NCI-H1694 (cell line): ENCODE measurements at places on chromosomes 1 and 21.

DNA sequence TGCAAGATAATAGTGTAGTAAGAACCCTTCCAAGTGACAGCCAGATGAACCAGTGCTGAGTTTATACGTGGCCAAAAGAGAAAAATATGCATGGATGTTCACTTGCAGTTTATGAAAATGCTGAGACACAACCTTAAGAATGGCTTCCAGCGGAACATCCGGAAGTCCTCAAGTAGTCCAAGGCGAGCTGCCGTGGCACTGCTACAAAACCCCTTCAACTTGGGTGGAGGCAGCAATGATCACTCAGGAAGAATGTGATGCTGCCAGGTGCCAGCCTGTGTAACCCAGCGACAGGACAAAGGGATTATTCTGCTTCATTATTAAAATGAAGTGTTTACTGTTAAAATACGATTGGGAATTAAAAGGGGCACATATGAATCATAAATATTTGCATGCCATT, 179.6 kb downstream of the RUNX1 start:
- no peak for DNase-seq

- DNase-seq: no peak
Measured at GRCh38 chr21:41425954-41426675, at the start of gene MX1. Gene MX1 (plus strand): TSS chr21:41426239. CDS start chr21:41432071, 5,832 bp downstream.

GRCh38 chr1:217079584-217079983, 356.4 kb upstream of the ESRRG start:
- DNase-seq: no peak

DNA sequence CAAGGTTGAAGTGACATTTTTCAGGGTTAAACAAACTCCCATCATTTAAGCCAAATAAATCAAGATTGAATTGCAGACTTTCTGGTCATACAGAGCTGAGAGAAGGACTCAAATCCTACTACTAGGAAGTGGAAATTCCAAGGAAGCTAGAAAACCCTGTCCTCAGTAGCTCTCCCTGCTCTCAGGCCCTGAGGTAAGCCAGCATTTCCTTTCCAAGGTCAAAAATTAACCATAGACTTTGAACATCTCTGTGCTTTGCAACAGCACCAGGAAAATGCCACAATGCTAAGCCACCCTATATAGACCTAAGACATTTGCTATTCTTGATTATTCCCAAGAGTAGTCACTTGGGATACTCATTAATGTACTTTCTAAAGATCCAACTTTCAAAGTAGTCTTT, 45.1 kb downstream of the LUZP1 start:
- no peak for DNase-seq

GRCh38 chr1:193614817-193615216, 428.4 kb upstream of the B3GALT2 start:
- DNase-seq: no peak

DNA sequence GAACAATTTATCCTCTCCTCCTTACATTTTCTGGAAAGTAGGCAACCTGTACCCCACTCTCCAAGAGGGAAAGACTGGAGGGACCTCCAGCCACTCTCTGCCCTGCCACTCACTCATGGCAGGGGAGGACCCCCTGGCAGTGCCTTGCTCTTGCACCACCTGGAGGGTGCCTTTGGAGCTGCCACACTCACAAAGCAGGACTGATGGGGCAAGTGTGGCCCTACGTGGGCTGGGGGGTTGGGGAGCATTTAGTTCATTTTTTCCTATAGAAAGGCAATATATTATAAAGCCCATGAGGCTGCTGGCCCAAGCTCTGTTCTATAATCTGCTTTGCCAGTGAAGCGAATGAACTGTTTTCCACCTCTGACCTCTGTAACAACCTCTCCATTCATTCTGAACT, 50.3 kb downstream of the GPR161 start:
- no peak for DNase-seq

- peak; percentile 67 for DNase-seq
Measured at GRCh38 chr1:84936116-84936810, 43.3 kb upstream of the LPAR3 start.

DNA sequence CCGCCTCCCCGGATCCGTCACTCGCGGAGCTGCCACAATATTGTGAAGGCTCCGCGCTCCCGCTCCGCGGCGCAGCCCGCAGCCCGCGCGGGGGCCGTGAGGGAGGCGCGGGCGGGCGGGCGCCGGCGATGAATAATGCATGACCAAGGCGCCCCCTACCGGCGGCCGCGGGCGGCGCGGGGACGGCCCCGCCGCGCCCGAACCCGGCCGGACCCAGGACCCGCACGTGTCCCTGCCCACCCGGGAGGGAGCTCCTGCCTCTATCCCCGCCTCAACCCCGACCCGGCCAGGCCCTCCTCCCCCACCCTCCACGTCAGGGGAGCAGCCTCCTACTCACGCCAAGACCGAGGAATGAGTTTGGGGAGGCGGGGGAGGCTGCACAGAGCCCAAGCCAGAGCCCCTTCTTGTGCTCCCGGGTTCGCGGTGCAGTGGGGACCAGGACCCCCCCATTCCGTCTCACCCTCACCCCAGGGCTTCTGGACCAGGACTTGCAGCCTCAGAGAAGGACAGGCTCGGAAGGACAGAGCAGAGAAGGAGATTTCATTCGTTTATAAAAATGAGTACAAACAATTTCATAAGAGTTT, 70.8 kb upstream of the CASZ1 start:
- no peak for DNase-seq

DNA sequence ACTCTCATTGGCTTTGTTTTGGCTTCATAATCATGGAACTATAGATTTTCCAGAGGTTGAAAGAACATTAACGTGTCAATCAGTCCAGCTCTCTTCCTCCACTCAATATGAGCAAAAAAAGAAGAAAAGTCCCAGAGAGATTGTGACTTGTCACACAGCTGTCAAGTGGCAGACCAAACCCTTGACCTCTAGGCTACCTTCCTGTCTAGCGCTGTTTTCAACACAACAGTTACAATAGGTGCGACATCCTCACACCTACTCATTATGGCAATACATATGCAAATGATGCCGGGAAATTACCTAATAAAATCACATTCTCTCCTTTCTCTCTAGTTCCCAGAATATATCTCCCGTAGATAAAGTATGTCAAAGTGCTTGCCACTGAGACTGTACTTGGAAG, 1.1 kb downstream of the WARS2 start:
- DNase-seq: no peak
